ENCODE measurements at places on chromosomes 3 and 15. TPM values are rescaled to one million over a fixed set of nuclear protein-coding genes. Genes with fewer than 3 reads are reported as not detected.

POPDC2 gene
- total RNA-seq, result 3.5 TPM

SLC24A5 gene
- total RNA-seq, result not detected

CGNL1 gene
- total RNA-seq, result 0.50 TPM

NDN gene
- not detected for total RNA-seq

COL6A6 gene
- total RNA-seq, result not detected

GRCh38 chr15:92385096-92385495 is 8.6 kb upstream of the ST8SIA2 start:
- no peaks in the 10 kb centered on the region for H3K4me1 ChIP-seq
- H3K4me3 ChIP-seq, result no peak overlapping the region
- H3K27me3 ChIP-seq, result peaks cover 51% of the 10 kb centered on the region
- no peaks in the 10 kb centered on the region for H3K36me3 ChIP-seq

Measured in PC-9 (cell line).